ENCODE measurements at places on chromosomes 5 and 9. TPM values are rescaled to one million over a fixed set of nuclear protein-coding genes. Genes with fewer than 3 reads are reported as not detected.
A peak's percentile ranks its signal among the peaks of the same experiment; 100 is the strongest.

GRCh38 chr9:21357479-21358460 is 7.1 kb upstream of the IFNA6 start:
- no peaks in the 10 kb centered on the region for H3K36me3 ChIP-seq
- H3K4me3 ChIP-seq, result no peak overlapping the region
- H3K4me1 ChIP-seq, result no peaks in the 10 kb centered on the region
- H3K27me3 ChIP-seq, result peaks cover 7% of the 10 kb centered on the region
- H3K27ac ChIP-seq, result no peak overlapping the region

DNA sequence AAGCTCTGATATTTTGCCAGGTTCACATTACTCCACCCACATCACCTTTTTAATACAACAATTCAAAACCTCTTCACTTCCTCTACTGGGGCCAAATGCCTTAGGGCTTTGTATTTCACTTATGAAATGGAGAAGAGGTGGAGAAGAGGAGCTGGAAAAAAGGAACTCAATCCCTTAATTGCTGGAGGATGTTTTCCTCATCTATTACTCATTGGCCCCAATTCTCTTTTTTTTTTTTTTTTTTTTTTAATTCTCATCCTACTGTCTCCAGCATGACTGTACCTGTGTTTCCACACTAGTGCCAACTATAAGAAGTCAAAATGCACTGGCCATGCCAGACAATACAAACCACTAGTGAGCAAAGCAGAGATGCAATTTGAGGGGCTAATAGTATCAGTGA is 20.9 kb downstream of the FAM13B start:
- H3K27me3 ChIP-seq, result no peaks in the 10 kb centered on the region
- H3K27ac ChIP-seq, result no peak overlapping the region
- no peaks in the 10 kb centered on the region for H3K4me1 ChIP-seq
- no peak overlapping the region for H3K4me3 ChIP-seq
- peaks cover 43% of the 10 kb centered on the region for H3K36me3 ChIP-seq
- no peak for DNase-seq

- H3K27me3 ChIP-seq, result no peaks in the 10 kb centered on the region
- DNase-seq, result no peak
- no peak overlapping the region for H3K27ac ChIP-seq
- no peak overlapping the region for H3K4me3 ChIP-seq
These were observed 44.7 kb upstream of the PCSK5 start for GRCh38 chr9:75845806-75846205.

- no peak overlapping the region for H3K4me3 ChIP-seq
- no peak for DNase-seq
- H3K36me3 ChIP-seq, result no peaks in the 10 kb centered on the region
These were observed 13.0 kb downstream of the DNAJC18 start for GRCh38 chr5:139426203-139426885.

DNA sequence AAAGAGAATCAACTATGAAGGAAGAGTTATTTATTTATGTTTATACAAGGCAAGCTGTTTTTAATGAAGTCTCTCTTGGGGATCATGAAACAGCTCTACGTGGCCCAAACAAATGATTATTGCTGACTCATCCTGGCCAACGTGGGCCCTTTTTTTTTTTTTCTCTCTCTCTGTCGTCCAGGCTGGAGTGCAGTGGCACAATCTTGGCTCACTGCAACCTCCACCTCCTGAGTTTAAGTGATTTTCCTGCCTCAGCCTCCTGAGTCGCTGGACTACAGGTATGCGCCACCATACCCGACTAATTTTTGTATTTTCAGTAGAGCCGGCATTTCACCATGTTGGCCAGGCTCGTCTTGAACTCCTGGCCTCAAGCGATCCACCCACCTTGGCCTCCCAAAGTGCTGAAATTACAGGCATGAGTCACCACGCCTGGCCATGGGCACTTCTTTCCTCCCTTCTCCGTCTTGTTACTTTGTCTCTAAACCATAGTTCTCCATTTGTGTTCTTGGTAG is 98.3 kb downstream of the BASP1 start:
- H3K4me1 ChIP-seq, result peaks cover 4% of the 10 kb centered on the region
- no peaks in the 10 kb centered on the region for H3K36me3 ChIP-seq
- no peak overlapping the region for H3K27ac ChIP-seq

GRCh38 chr9:26013199-26013598 is 335.0 kb upstream of the TUSC1 start:
- H3K4me3 ChIP-seq, result no peak overlapping the region
- no peaks in the 10 kb centered on the region for H3K27me3 ChIP-seq
- H3K36me3 ChIP-seq, result no peaks in the 10 kb centered on the region
- no peak overlapping the region for H3K27ac ChIP-seq
- DNase-seq, result no peak

- no peaks in the 10 kb centered on the region for H3K27me3 ChIP-seq
- DNase-seq, result no peak
- peaks cover 5% of the 10 kb centered on the region for H3K4me1 ChIP-seq
- peak overlapping the region; percentile 6 for H3K27ac ChIP-seq
- peaks cover 24% of the 10 kb centered on the region for H3K36me3 ChIP-seq
- H3K4me3 ChIP-seq, result no peak overlapping the region
These were observed 16.6 kb downstream of the HNRNPH1 start for GRCh38 chr5:179606910-179607159.

- peak overlapping the region; percentile 35 for H3K27ac ChIP-seq
- H3K4me1 ChIP-seq, result peaks cover 46% of the 10 kb centered on the region
- H3K27me3 ChIP-seq, result no peaks in the 10 kb centered on the region
- peak; percentile 12 for DNase-seq
- H3K4me3 ChIP-seq, result no peak overlapping the region
These were observed 11.1 kb downstream of the BRD3 start for GRCh38 chr9:134056483-134057306.

DNA sequence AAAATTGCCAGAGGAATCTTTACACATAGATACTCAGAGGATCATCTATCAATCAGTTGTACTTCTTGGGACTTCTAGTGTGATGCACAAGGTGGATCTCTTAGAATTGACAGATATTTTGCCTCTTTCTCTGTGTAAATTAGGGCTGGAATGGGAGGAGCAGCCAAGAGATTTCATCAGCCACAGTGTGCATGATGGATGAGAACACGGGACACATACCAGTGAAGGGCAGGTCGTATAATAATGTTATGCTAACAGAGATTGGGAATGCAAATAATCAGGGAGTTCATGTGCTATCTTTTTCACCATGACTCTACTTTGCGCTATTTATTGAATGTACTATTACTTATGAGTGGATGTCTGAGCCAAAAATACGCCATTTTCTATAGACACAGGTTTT is 43.3 kb upstream of the ISOC1 start:
- H3K27me3 ChIP-seq, result no peaks in the 10 kb centered on the region
- H3K36me3 ChIP-seq, result no peaks in the 10 kb centered on the region
- no peak overlapping the region for H3K4me3 ChIP-seq
- no peaks in the 10 kb centered on the region for H3K4me1 ChIP-seq
- no peak overlapping the region for H3K27ac ChIP-seq

DNA sequence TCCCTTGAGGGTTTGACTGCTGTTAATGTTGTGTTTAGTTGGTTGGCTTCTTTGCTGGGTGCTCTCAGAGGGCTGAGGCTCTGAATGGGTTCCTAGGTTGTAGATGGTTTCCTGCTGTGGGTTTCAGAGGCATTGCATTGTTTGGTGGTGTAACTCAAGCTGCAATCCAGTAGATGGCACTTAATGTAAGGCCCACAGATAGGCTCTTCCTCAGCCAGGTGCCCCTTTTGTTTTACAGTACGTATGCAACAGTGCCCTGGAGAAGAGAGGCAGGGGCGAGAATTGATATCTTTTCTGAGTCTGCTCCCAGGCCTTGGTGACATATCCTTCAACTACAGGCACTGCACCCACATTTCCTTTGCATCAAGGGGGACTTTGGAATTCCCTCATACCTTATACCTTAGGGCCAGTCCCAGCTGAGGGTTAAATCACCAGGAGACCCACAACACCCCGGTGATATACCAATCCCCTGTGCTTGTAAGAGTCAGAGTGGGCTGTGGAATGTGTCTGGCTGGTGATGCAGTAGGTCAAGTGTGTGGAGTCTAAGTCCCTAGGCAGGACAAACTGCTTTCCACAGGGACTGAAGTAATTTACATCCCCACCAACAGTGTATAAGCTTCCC is 7.0 kb upstream of the UGT3A2 start:
- H3K4me1 ChIP-seq, result no peaks in the 10 kb centered on the region
- H3K27ac ChIP-seq, result no peak overlapping the region
- no peaks in the 10 kb centered on the region for H3K36me3 ChIP-seq
- no peak for DNase-seq

- H3K27me3 ChIP-seq, result no peaks in the 10 kb centered on the region
- H3K4me1 ChIP-seq, result peaks cover 11% of the 10 kb centered on the region
- H3K4me3 ChIP-seq, result no peak overlapping the region
- no peak for DNase-seq
- no peaks in the 10 kb centered on the region for H3K36me3 ChIP-seq
- H3K27ac ChIP-seq, result no peak overlapping the region
These were observed 146.2 kb upstream of the KLF4 start for GRCh38 chr9:107635803-107636174.

The GDA gene
- 58.4 TPM for total RNA-seq

The SPATA6L gene
- total RNA-seq, result 13.2 TPM

The TMEM171 gene
- total RNA-seq, result 179 TPM

The ZNG1C gene
- total RNA-seq, result 31.7 TPM

The WDR38 gene
- not detected for total RNA-seq

The CDC37L1 gene
- 28.7 TPM for total RNA-seq
